ENCODE measurements at places on chromosomes 12 and 14.

- no peak for DNase-seq
Measured at GRCh38 chr14:76537906-76538647, 162.1 kb downstream of the ESRRB start.

DNA sequence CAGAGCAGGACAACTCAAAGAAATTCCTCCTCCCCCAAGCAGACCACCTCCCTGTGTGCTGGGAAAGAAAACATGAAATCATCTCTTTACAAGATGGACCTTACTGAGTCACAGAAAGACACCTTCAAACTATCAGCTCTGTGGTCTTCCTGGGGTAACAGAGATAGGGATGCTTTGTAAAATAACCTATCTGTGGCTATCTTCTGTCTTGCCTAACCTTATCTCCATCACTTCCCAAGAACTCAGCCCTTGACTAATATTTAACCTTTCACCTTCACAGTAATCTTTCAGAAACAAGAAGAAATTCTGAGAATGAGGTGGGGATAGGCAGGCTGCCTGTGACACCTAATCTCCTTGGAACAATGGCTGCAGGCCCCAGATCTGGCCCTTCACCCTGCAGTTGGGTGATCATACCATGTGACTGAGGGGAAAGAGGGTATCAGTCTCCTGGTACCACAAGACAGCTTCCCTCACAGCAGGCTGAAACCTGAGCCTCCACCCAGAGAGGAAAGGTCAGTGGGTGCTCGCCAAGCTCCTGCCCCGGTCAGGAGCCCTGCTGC, 27.4 kb upstream of the CEBPE start:
- no peak for DNase-seq

GRCh38 chr12:106759526-106760183, 14.8 kb upstream of the RIC8B start:
- no peak for DNase-seq

GRCh38 chr12:57744194-57744776, 554 bp upstream of the TSPAN31 start:
- DNase-seq, result peak; percentile 39

- no peak for DNase-seq
Measured at GRCh38 chr12:51071663-51072062, 11.7 kb downstream of the CSRNP2 start.

GRCh38 chr12:81147292-81147919, 69.5 kb downstream of the ACSS3 start:
- no peak for DNase-seq

Data from stimulated activated CD8-positive, alpha-beta memory T cell treated with anti-CD3 and anti-CD28 coated beads, Interleukin-2, amount 100 ng/mL, for 1 hour (primary cell).